Thymus (tissue), 14 donors: ENCODE measurements at places on chromosomes 1 and 21. TPM values are rescaled to one million over a fixed set of nuclear protein-coding genes. Genes with fewer than 3 reads are reported as not detected.
A peak's percentile ranks its signal among the peaks of the same experiment; 100 is the strongest.

C1orf167 gene
- 0.14 TPM for total RNA-seq

SPRR2A gene
- 0.28 TPM for total RNA-seq

KCNK1 gene
- total RNA-seq, result 0.66 TPM

OR2L5 gene
- total RNA-seq, result 0.05 TPM

CNR2 gene
- total RNA-seq, result 1.5 TPM

LCE4A gene
- not detected for total RNA-seq

LCA5L gene
- total RNA-seq, result 1.6 TPM

OR14K1 gene
- not detected for total RNA-seq

INSRR gene
- 0.33 TPM for total RNA-seq

CD1B gene
- 456 TPM for total RNA-seq

CACNA1S gene
- total RNA-seq, result 0.09 TPM

KRTAP12-2 gene
- not detected for total RNA-seq

DNASE2B gene
- total RNA-seq, result not detected

GRCh38 chr21:24994717-24995116 is 612.6 kb downstream of the MRPL39 start:
- no peak for DNase-seq
- no peak overlapping the region for H3K27ac ChIP-seq
- H3K36me3 ChIP-seq, result no peaks in the 10 kb centered on the region
- no peaks in the 10 kb centered on the region for H3K4me1 ChIP-seq
- no peaks in the 10 kb centered on the region for H3K27me3 ChIP-seq

DNA sequence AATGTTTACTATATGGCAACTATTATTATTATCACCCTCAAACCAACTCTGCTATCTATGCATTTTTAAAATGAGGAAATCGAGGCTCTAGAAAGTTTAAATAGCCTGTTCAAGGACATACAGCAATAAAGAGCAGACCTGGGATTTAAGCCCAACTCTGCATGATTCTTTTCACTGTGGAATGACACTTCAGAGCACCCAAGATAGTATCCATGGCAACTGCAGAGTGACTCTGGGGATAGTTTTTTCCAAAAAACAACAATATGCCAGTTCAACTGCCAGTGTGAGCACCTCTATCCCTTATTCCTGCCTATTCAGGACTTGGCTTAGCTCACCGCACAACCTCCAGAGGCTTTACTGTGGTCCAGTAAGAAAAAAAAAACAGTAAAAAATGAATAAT is 293.9 kb downstream of the BRINP2 start:
- H3K4me3 ChIP-seq, result no peak overlapping the region
- H3K4me1 ChIP-seq, result no peaks in the 10 kb centered on the region
- no peaks in the 10 kb centered on the region for H3K36me3 ChIP-seq

DNA sequence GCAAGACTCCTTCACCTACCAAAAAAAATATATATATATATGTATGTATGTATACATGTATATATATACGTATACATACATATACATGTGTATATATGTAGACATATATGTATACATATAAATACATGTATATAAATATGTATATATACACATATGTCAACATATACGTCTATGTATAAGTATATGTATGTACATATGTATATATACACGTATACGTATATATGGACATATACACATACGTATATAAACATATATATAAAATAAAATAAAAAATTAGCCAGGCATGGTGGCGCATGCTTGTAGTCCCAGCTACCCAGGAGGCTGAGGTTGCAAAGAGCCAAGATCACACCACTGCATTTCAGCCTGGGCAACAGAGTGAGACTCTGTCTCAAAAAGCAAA is 31.6 kb downstream of the BRWD1 start:
- H3K27ac ChIP-seq, result no peak overlapping the region
- peaks cover 19% of the 10 kb centered on the region for H3K36me3 ChIP-seq
- H3K4me3 ChIP-seq, result no peak overlapping the region
- H3K4me1 ChIP-seq, result no peaks in the 10 kb centered on the region

DNA sequence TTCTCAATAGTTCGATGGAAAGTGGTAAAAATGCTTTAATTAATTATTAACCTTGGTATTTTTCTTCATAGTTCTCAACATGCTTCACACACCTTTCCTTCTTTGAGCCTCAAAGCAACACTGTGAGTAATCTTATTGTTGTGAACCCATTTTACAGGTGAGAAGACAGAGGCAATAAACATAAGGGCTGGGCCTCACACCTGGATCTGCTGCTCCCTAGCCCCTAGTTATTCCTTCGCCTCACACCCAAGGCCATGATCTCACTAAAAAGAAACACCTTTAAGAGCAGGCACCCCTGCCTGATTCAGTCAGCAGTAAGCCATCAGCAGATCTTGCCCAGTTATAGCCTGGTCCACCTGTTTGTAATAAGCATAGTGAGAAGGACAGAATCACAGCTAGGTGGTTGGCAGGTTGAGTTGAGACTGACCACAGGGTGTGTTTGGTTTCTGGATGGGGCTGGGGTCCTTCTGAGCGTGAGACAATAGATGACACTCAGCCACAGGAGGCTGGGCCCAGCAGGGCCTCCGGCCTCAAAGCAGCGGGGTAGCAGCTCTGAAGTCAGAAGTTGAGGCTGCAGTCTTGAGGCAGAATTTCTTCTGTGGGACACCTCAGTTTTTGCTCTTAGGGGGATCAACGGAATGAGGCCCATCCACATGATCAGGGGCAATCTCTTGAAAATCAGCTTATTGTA is 203.9 kb downstream of the RHOU start:
- H3K27me3 ChIP-seq, result no peaks in the 10 kb centered on the region
- H3K27ac ChIP-seq, result peak overlapping the region; percentile 88
- no peak overlapping the region for H3K4me3 ChIP-seq
- peaks cover 46% of the 10 kb centered on the region for H3K4me1 ChIP-seq
- no peak for DNase-seq

GRCh38 chr1:211901945-211902344 is 71.4 kb upstream of the LPGAT1 start:
- DNase-seq, result no peak
- no peaks in the 10 kb centered on the region for H3K4me1 ChIP-seq
- no peak overlapping the region for H3K4me3 ChIP-seq

DNA sequence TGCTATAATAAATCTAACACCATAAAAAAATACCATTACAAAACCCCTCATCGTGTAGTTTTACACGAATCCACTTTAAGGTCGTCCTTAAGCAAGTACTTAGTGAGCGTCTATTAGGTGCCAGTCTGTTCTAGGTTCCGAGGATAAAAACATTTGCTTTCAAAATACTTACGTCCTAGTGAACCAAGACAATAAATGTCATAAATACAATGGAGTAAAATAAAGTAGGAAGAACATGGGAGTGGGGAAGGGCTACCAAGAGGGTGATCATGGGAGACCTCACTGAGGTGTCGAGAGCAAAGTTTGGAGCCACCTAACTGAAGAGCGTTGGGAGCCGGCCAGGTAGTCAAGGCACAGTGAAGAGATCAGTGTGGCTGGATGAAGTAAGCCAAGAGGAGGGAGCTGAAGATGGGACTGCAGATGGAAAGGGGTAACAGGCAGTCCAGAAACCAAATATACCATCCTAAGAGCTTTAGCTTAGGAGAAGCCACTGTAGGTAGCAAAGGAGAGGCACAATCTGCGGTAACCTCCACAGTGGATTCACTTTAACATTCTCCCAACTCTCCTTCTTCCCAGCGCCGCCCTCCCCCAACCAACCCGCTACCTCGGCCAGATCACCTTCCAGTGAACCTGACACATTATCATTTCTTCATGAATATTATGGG is 684 bp downstream of the LTN1 start:
- H3K27ac ChIP-seq, result peak overlapping the region; percentile 92
- H3K4me3 ChIP-seq, result peak overlapping the region; percentile 80
- H3K27me3 ChIP-seq, result no peaks in the 10 kb centered on the region
- no peak for DNase-seq

- no peak for DNase-seq
- H3K27ac ChIP-seq, result no peak overlapping the region
- H3K4me3 ChIP-seq, result no peak overlapping the region
Measured at GRCh38 chr1:240722788-240723187, 110.8 kb upstream of the GREM2 start.

- DNase-seq, result no peak
- no peaks in the 10 kb centered on the region for H3K4me1 ChIP-seq
- H3K27me3 ChIP-seq, result no peaks in the 10 kb centered on the region
- no peak overlapping the region for H3K4me3 ChIP-seq
- no peaks in the 10 kb centered on the region for H3K36me3 ChIP-seq
- H3K27ac ChIP-seq, result no peak overlapping the region
Measured at GRCh38 chr1:106022312-106022902, 1034.1 kb upstream of the PRMT6 start.

DNA sequence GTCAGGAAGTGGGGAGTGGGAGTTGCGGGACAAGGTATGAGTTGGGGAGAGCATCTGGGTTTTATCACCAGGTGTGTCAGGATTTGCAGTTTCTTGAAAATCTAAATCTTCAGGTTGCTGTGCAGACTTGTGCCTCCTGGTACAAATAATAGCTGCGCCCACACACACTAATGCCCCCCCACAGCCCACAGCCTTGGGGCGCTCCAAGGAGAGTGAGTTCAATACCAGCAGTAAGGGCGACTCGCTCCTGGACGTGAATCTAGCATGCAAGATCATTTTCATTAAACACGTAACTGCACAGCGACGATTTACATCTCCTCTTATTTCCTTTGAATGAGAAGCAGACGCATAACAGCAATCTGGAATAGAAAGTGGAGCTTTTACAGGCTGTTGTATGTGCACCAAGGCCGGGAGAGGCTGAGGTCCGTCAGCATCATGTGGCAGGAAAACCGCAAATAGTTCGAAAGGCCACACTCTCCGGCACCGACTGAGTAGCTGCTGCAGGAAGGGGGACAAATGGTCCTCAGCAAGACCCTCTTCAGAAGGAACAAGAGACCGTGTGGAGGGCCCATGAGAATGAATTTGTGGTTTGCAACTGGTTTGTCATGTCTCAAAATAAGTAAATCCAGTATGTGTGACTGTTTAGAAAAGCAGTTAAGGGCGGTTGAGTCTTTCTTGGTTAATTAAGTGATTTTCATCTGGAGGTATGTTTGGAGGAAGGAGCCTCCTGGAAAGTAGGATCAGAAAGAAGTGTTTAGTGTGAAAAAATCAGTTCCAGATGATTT is 439.5 kb downstream of the SMYD3 start:
- no peak overlapping the region for H3K27ac ChIP-seq
- H3K27me3 ChIP-seq, result no peaks in the 10 kb centered on the region
- no peak for DNase-seq
- H3K4me1 ChIP-seq, result peaks cover 7% of the 10 kb centered on the region

DNA sequence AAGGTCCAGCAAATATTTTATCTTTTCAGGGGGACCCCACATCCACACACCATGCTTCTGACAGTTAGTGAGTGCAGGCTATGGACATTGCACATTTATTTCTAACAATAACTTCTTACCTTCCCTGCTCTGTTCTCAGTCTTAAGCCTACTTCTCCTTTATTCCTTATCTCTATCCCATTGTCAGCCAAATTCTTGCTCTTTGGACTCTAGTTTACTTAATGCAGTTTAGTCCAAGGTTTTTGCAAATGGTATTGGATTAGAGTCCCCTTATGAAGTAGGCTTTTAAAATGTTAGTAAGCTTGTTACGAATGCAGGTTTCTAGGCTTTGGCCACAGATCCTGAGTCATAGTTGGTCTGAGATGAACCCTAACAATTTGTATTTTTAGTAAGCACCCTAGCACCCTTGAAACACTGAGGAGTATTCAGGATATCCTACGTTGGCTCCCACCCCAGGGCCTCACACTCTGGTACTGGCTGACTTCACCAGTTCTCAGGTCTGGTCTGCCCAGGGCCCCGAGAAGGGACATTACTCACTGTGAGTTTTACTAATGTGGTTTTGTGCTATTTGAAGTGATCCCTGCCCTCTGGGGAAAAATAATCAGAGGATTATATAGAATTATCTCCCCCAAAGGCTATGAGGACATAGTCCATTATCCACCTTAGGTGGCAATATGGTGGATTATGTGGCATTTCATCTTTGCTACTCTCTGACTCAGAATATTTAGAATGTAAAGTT is 239.5 kb downstream of the TGFB2 start:
- no peaks in the 10 kb centered on the region for H3K4me1 ChIP-seq
- H3K36me3 ChIP-seq, result no peaks in the 10 kb centered on the region
- H3K27me3 ChIP-seq, result no peaks in the 10 kb centered on the region
- no peak for DNase-seq
- H3K27ac ChIP-seq, result no peak overlapping the region

GRCh38 chr1:65717815-65718454 is 74.8 kb upstream of the PDE4B start:
- no peak overlapping the region for H3K27ac ChIP-seq
- DNase-seq, result no peak
- no peak overlapping the region for H3K4me3 ChIP-seq

DNA sequence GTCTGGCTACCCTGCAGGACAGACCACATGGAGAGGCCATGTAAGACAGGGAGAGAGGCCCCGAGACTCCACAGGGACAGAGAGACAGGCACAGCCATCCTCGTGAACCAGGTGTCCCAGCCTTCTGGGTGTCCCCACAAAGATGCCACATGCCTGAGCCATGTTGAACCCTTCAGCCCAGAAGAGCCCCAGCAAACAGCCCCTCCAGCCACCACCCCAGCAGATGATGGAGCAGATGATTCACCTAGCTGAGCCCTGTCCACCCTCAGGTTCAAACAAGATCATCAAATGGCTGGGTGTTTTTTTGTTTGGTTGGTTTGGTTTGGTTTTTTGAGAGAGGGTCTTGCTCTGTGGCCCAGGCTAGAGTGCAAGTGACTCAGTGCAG is 78.7 kb downstream of the DHRS3 start:
- DNase-seq, result no peak
- no peaks in the 10 kb centered on the region for H3K36me3 ChIP-seq
- no peak overlapping the region for H3K27ac ChIP-seq
- peaks cover 22% of the 10 kb centered on the region for H3K27me3 ChIP-seq

GRCh38 chr1:202810615-202811295 is at the start of gene PCAT6:
Gene PCAT6 (plus strand): TSS chr1:202810954.
- peak; percentile 86 for DNase-seq
- no peaks in the 10 kb centered on the region for H3K36me3 ChIP-seq
- peak within 1 kb of the TSS; percentile 77 for H3K4me3 ChIP-seq
- peak within 1 kb of the TSS; percentile 90 for H3K27ac ChIP-seq

- H3K27ac ChIP-seq, result no peak overlapping the region
- H3K36me3 ChIP-seq, result no peaks in the 10 kb centered on the region
- no peaks in the 10 kb centered on the region for H3K27me3 ChIP-seq
- no peak overlapping the region for H3K4me3 ChIP-seq
- no peaks in the 10 kb centered on the region for H3K4me1 ChIP-seq
- DNase-seq, result no peak
Measured at GRCh38 chr1:76122271-76122670, 47.7 kb downstream of the ST6GALNAC3 start.

GRCh38 chr1:156136970-156137483 is 16.4 kb upstream of the SEMA4A start:
- DNase-seq, result no peak
- peaks cover 18% of the 10 kb centered on the region for H3K27me3 ChIP-seq
- H3K36me3 ChIP-seq, result peaks cover 9% of the 10 kb centered on the region

GRCh38 chr1:112262316-112262715 is 133.7 kb upstream of the CTTNBP2NL start:
- H3K27ac ChIP-seq, result no peak overlapping the region
- H3K36me3 ChIP-seq, result no peaks in the 10 kb centered on the region
- H3K4me1 ChIP-seq, result no peaks in the 10 kb centered on the region

GRCh38 chr1:159949981-159950381 is 4.1 kb downstream of the SLAMF9 start:
- H3K4me1 ChIP-seq, result peaks cover 6% of the 10 kb centered on the region
- no peak overlapping the region for H3K27ac ChIP-seq
- no peak overlapping the region for H3K4me3 ChIP-seq
- no peaks in the 10 kb centered on the region for H3K36me3 ChIP-seq
- H3K27me3 ChIP-seq, result peaks cover 3% of the 10 kb centered on the region

- DNase-seq, result no peak
- H3K4me3 ChIP-seq, result no peak overlapping the region
- peaks cover 11% of the 10 kb centered on the region for H3K27me3 ChIP-seq
Measured at GRCh38 chr1:230415405-230416132, 10.6 kb downstream of the PGBD5 start.

GRCh38 chr21:34018910-34019309 is 54.5 kb upstream of the MRPS6 start:
- H3K27me3 ChIP-seq, result no peaks in the 10 kb centered on the region
- H3K4me1 ChIP-seq, result peaks cover 14% of the 10 kb centered on the region
- H3K36me3 ChIP-seq, result no peaks in the 10 kb centered on the region
- H3K4me3 ChIP-seq, result no peak overlapping the region
